ENCODE measurements at places on chromosomes 7 and 10.
A peak's percentile ranks its signal among the peaks of the same experiment; 100 is the strongest.

DNA sequence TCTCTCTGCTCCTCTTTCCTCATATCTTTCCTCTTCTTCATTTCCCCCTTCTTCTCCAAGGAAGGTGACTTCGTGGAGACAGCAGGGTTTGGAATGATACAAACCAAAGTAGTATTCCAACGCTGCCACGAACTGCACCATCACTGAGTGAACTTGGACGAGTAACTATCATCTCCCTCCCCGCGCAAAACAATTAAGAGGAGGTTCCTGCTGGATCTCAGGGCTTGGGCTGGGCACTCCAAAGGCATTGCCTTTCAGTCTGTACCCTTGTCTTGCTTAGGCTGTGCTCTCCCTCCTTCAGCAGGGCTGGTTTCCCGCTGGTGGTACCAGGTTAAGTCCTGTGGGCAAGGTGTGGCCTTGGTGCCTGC, 790 bp upstream of the PITX3 start:
- no peak for DNase-seq

GRCh38 chr7:25255611-25256332, 27.5 kb upstream of the NPVF start:
- DNase-seq = no peak

DNA sequence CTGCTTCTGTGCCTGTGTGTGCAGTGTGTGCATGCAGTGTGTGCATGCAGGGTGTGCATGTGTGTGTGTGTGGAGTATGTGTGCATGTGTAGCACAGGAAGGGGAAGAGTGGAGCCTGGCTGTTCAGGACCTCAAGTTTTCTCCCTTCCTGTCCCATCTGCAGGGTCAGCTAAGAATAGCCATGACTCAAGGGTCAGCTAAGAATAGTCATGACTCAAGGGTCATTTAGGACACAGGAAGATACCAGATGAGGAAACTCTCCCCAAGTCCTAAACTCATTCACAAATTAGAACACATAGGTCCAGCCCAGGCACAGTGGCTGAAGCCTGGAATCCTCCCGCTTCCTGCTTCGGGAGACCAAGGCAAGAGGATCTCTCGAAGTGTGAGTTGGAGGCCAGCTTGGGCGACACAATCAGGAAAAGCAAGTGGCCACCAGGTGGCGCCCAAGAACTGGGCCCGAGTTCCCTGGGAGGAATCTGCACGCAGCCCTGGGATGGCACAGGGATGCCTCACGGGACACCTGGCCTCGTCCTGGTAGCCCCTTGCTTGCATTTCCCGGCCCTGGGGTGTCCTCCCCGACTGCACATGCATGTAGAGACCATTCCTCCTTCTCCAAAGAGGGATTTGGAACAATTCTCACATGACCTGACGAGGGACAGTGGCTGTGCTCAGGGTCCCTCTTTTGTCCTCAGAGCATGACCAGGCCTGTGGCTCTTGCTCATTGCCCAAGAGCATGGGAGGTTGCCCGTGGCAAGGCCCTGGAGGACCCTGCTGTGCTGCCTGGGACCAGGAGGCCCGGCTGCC, 21.4 kb upstream of the VOPP1 start:
- DNase-seq = peak; percentile 68

- no peak for DNase-seq
Observed at GRCh38 chr7:42953994-42954393, 21.8 kb downstream of the MRPL32 start.

GRCh38 chr7:38040831-38041230, 120.4 kb downstream of the EPDR1 start:
- DNase-seq = no peak

DNA sequence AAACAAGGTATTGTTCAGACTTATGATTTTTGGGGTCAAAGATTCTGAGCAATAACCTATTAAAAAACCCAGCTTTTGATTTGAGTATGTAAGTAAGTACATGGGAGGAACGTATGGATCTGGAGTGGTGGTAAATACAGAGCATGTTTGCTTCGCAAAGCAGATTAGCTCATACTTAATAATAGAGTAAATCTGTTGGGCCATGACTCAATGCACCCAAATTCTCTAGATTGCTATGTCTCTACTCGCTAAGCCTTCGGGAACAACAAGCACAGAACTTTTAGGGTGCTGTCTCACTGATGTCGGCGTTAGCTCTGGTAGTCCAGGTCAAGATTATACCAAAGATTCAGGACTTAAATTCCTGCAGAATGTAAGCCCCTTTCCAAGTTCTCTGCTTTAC, 807 bp upstream of the MINPP1 start:
- no peak for DNase-seq

- DNase-seq = no peak
Observed at GRCh38 chr7:135743907-135744731, 4.5 kb downstream of the FAM180A start.

Data from effector CD4-positive, alpha-beta T cell (primary cell).